ENCODE measurements at places on chromosomes 7 and 10.

- no peaks in the 10 kb centered on the region for H3K4me1 ChIP-seq
- H3K27me3 ChIP-seq = no peaks in the 10 kb centered on the region
- DNase-seq = no peak
- no peak overlapping the region for H3K4me3 ChIP-seq
- H3K27ac ChIP-seq = no peak overlapping the region
- H3K36me3 ChIP-seq = no peaks in the 10 kb centered on the region
Measured at GRCh38 chr7:70585071-70585470, 546.9 kb upstream of the GALNT17 start.

- H3K36me3 ChIP-seq = no peaks in the 10 kb centered on the region
- no peak for DNase-seq
- no peak overlapping the region for H3K4me3 ChIP-seq
- no peak overlapping the region for H3K27ac ChIP-seq
- peaks cover 3% of the 10 kb centered on the region for H3K4me1 ChIP-seq
Measured at GRCh38 chr7:46032942-46033341, 111.9 kb upstream of the IGFBP3 start.

- H3K4me3 ChIP-seq = no peak overlapping the region
- no peak overlapping the region for H3K27ac ChIP-seq
- no peak for DNase-seq
Measured at GRCh38 chr10:107546986-107547385, 382.5 kb upstream of the SORCS1 start.

- H3K27ac ChIP-seq = no peak overlapping the region
- no peaks in the 10 kb centered on the region for H3K27me3 ChIP-seq
- no peaks in the 10 kb centered on the region for H3K36me3 ChIP-seq
- DNase-seq = no peak
- no peaks in the 10 kb centered on the region for H3K4me1 ChIP-seq
Measured at GRCh38 chr7:107077699-107078516, 33.4 kb downstream of the PRKAR2B start.

- no peaks in the 10 kb centered on the region for H3K36me3 ChIP-seq
- H3K27ac ChIP-seq = peak overlapping the region; percentile 1
- DNase-seq = no peak
Measured at GRCh38 chr10:58568428-58568935, 55.8 kb downstream of the BICC1 start.

DNA sequence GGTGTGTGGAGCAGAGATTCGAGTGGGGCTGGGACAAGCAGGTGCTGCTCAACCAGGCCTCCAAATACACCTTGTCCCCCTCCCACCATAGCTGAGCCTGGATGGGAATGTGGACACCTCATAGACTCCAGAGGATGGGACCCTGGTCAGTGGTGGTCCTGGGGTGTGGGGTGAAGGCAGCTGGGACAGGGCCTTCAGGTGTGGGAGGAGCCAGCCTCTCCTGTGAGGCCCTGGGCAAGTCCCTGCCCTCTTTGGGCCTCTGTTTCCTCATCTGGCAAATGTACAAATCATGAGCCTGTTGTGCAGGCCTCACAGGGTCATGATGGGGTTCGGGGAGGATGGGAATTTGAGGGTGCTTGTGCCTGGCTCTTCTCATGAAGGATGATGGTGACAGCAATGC, 362.9 kb upstream of the NUPR2 start:
- no peak overlapping the region for H3K27ac ChIP-seq
- no peak for DNase-seq
- no peaks in the 10 kb centered on the region for H3K36me3 ChIP-seq
- no peaks in the 10 kb centered on the region for H3K4me1 ChIP-seq
- H3K4me3 ChIP-seq = no peak overlapping the region

DNA sequence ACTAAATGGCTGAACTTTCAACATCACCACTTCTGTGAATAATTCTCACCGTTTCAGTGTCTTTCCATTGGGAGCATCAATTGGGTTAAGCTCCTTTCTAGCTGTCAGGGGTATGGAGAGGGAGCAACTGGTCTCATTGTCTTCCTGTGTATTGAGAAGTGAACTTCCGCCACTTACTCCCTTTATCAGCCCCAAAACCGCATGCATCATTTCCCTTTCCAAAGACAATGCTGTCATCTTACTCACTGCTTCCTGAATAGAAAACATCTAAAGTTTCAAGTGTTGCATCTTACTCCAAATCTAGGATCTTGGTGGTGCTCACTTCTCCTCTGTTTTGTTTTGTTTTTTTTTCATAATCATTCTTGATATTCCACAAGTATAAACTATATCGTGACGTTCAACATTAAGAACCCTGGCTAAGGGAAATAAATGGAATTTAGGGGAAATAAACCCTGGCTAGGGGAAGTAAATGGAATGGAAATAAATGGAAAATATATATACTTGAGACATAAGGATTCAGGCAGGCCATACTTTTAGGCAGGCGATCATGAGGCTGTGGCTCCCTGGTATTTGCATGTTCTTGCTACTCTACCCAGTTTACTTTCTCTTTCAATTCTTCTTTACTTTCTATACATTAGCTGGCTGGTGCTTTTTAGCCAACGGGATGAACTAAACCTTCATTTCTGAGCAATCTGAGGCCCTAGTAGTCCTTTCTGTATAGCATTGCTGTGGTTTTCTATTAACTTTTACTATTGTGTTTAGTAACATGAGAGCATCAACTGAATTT, 371.9 kb downstream of the BMPER start:
- no peak overlapping the region for H3K4me3 ChIP-seq
- DNase-seq = no peak
- H3K27ac ChIP-seq = no peak overlapping the region
- no peaks in the 10 kb centered on the region for H3K27me3 ChIP-seq
- no peaks in the 10 kb centered on the region for H3K4me1 ChIP-seq

All from tibial artery (tissue), 4 donors.